ENCODE measurements at places on chromosomes 11 and 22. TPM values are rescaled to one million over a fixed set of nuclear protein-coding genes. Genes with fewer than 3 reads are reported as not detected.

Gene CSF2RB
- total RNA-seq = not detected

- DNase-seq = no peak
Measured at GRCh38 chr11:117159892-117160291, 15.8 kb downstream of the PAFAH1B2 start.

DNA sequence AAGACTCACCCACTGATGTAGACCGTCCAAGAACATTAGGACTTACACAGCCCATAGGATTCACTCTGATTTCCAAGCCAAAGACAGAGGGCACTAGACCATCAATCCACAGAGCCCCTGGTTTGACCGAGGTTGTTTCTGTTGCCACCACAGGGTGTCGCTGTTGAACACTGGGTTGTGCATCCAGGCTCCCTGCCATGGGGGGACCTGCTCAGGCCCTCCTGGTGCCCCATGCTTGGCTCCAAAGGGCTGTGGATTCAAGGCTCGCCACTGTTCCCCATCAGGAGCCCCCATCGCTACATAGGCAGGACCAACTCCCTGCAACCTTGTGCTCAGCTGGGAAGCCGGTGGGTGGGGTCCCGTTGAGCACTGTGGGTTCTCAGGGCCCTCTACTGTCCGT lies 128.0 kb upstream of the ANO1 start:
- peak; percentile 64 for DNase-seq

GRCh38 chr22:29810216-29810615 lies 27.9 kb downstream of the ASCC2 start:
- DNase-seq = no peak

Gene ADAMTS8
- total RNA-seq = 0.03 TPM
